ENCODE measurements at places on chromosomes 6 and 20.

- DNase-seq: no peak
These were observed 538 bp downstream of the TTLL9 start for GRCh38 chr20:31870726-31871617.

DNA sequence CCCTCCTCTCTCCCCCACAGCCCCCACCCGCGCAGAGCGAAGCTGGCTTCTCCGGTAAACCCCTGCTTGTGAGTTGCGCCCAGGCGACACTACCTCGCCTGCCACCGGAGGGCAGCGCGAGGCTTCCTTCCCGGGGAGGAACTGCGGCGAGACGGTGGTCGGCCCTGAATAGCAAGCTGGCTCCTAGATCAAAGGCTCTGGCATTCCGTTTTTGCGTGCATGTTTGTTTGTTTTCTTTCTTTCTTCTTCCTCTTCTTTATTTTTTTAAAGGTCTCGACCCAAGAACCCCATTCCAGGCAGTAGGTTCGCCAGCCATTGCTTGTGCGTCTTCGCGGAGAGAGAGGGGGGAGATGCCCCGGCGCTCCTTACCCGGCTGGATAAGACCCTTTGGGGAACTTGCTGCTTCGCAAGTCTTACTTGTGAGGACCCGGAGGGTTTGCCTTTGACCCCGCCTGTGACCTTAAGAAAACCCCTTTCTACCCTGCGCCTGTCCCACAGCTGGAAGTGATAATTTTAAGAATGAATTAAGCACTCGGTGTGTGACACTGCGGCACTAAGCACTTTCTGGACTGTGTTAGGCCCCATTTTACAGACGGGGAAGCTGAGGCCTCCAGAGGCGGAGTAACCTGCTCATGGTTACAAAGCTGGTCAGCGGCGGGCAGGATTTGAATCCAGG, 92.7 kb upstream of the SIRPA start:
- peak; percentile 86 for DNase-seq

DNA sequence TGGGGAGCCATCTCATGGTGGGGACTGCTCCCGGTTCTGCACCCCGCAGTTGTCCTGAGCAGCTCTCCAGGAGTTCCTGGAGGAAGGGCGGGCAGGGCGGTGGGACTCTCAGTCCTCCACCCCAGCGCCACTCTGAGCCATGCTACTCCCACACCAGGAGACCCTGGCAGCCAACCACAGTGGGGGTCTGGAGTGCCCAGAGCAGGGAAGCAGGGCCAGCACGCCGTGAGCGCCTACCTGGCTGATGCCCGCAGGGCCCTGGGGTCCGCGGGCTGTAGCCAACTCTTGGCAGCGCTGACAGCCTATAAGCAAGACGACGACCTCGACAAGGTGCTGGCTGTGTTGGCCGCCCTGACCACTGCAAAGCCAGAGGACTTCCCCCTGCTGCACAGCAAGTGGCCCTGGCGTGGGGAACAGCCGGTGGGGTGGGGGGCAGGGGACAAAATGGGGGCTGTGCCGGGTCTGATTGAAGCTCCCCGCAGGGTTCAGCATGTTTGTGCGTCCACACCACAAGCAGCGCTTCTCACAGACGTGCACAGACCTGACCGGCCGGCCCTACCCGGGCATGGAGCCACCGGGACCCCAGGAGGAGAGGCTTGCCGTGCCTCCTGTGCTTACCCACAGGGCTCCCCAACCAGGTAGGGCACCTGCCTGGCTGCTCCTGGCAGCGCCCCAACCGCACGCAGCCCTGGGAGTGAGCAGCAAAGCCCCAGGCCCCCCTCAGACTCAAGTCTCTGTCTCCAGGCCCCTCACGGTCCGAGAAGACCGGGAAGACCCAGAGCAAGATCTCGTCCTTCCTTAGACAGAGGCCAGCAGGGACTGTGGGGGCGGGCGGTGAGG, 1.6 kb upstream of the TNFRSF6B start:
- DNase-seq: no peak

- no peak for DNase-seq
These were observed 66.3 kb upstream of the MAP7 start for GRCh38 chr6:136616527-136616926.

DNA sequence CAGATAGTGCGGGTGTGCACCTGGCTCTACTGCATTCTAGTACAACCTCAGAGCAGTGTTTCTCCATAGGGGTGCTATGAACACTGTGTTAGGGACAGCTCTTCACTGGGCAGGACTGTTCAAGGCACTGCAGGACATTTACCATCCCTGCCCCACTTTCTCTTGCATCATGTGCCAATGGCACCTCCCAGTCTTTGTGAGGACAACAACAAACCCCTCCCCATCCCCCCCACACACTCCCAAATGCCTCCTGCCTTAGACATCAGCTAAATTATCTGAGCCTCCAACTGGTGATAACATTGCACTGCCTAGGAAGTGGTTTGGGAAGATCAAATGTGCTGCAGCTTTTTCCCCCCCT, 98.9 kb downstream of the FYN start:
- no peak for DNase-seq

GRCh38 chr20:36128463-36129159, 25.9 kb upstream of the EPB41L1 start:
- no peak for DNase-seq

DNA sequence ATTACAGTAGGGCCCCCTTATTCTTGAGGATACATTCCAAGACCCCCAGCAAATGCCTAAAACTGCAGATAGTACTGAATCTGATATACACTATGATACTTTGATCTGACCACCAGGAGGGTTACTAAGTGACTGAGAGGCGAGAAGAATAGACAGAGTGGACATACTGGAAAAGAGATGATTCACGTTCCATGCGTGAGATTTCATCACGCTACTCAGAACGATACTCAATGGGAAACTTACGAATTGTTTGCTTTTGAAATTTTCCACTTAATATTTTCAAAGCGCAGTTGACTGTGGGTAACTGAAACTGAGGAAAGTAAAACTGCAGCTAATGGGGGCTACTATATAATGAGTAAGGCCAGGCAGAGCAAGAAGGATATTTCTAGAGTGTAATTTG, 60.8 kb downstream of the STX11 start:
- DNase-seq: no peak

DNA sequence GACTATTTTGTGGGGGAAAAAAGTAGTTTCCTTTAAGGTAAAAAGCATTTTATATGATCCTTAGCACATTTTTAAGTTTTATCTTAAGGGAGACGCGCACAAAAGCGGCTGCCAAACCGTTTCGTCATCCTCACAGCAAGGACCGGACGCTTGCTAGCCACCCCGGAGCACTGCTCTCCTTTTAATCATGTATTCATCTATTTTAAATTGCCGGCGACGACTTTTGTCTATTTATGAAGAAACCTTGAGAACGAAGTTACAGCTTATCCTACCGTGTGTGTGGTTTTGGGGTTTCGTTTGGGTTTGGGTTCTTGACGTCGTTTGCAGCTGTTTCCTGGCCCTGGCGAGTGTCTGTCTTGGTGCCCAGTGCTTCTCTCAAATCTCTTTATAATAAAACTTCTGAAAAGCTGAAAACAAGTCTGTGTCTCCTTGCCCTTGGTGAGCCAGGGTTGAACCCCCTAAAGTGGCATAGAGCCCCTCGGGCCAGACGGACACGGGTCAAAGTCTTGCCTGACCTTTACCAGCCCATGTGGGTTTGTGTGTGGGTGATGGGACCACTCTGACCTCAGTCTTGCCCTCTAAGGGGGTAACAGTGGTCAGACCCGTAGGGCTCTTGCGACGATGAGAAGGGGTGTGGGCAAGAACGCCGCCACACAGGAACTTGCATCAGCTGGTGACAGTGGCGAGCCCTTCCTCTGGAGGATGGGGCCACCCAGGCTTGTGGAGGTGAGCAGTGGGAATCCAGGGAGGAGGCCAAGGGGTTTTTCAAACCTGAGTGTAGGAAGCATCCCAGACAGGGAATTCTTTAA, 117.6 kb downstream of the JPH2 start:
- DNase-seq: peak; percentile 66

- DNase-seq: no peak
These were observed 9.4 kb upstream of the COMMD7 start for GRCh38 chr20:32752458-32753250.

GRCh38 chr20:52768694-52769093, 203.5 kb upstream of the TSHZ2 start:
- no peak for DNase-seq

DNA sequence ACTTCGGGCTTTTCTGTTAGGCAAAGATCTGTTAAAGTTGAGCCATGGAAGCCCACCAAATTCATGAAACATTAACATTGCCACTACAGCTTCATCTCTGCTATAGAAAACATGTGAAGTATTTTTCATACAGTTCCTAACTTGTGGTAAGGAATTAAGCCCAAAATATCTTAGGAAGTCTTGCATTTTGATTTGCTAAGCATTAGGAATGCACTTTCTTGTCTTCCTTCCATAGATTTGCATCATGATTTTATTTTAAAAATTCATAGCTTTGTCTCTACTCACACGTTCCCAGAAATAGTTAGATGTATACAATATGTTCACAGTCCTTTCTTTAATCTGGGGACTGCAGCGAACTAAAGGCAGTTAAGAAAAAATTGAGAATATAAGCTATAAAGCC, 325.6 kb downstream of the CENPW start:
- no peak for DNase-seq

- peak; percentile 76 for DNase-seq
These were observed 258.7 kb downstream of the LRFN2 start for GRCh38 chr6:40328386-40328985.

- no peak for DNase-seq
These were observed 265.9 kb upstream of the FERMT1 start for GRCh38 chr20:6388671-6389197.

DNA sequence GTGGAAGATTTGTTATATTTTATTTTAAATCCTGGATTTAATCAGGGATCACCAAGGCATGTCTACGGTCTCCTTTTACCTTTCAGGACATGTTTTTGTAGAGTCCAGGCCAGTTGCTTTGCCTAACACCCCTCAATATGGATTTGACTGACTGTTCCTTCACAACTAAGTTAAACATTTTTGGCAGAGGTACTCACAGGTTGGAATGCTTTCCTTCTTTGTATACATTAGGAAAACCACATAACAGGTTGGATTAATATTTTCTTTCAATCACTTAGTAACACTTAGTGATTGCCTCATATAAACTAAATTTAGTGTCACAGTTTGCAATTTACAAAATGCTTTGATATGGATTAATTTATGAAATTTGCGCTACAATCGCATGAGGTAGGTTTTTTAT, 64.5 kb downstream of the IPCEF1 start:
- DNase-seq: no peak

GRCh38 chr20:54340206-54340605, 132.3 kb downstream of the PFDN4 start:
- no peak for DNase-seq

DNA sequence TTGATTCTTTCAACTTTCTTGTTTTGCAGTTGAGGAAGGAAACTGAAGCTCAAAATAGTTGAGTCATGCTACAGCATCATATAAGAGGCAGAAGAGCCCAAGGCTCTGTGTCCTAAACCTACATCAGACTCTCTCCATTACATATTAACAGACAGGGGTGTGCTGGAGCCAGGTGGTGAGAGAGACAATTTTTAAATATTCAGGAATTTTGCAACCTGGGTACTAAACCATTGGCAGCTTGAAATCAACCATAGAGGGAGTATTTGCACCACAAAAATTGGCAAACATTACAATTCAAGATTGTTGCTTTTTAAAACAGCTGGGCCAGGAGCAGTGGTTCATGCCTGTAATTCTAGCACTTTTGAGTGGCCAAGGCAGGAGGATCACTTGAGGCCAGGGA, 65.8 kb upstream of the SOX4 start:
- no peak for DNase-seq

GRCh38 chr20:60053125-60053817, 95.0 kb downstream of the CDH26 start:
- no peak for DNase-seq

DNA sequence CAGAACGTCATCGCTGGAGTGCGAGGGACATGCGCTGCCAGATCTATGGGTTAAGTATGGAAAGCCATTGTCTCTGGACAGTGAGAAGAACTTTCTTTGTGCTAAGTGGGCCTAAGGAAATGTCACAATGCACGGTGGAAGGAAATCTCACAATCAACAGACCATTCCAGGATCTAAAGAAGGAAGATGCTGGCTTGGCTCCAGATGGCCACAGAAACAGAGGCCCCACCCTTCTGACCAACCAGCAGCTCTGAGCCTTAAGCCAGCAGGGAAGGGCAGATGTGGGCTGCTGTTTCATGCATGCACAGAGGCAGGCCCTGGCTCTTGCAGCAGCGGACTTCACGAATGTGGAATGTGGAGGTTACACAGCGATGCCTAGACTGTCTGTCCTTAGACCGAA, 156.3 kb downstream of the SOBP start:
- peak; percentile 69 for DNase-seq

DNA sequence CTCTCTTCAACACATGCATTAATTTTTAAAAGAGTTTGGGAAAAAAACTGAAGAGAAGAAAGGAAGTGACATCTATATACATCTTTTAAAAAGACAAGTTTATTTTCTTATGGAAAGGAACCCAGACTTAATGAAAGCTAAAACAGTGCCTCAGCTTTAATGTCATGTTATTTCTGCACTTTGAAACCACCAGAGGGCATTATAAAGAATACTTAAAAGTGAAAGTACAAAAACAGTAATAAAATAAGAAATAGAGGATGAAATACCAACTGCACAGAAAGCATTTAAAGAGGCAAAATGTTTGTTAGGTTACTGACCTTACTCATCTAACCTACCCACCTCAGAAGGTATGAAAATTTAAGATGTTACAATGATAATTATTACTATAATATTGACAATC, 98.8 kb downstream of the HUS1B start:
- no peak for DNase-seq

DNA sequence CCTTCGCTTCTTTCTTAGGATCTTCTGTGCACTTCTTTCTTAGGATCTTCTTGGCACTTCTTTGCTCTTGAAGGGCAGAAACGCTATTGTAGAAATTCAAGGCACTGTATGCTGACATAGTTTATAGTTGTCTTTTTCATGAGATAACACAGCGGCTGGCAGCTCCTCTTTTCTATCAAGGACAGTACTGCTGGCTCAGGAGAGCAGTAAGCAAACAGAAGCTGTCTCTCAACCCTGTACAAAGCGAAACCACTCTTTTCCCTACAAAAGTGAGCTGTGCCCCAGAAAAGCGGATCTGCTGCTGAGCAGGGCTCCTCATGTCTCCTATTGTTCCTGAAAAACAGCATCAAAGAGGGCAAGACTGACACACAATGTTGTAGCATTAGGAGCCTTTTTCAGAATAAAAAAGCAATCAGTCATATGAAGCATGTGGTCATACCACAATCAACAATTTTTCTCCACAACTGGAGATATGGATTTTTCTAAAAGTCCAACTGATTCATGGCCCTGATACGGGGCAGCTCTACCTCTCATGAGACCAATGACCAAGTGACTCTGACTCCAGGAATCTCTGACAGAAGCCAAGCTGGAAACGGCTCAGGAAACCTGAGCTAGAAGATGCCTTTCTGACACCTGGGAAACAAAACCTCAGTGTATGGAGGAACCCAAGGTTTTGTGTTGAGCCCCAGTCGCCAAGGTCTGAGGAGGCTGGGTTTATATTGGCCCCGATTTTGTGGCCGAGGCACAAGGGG, 255.9 kb downstream of the ESR1 start:
- DNase-seq: no peak

- peak; percentile 89 for DNase-seq
These were observed 1.1 kb downstream of the SOX4 start for GRCh38 chr6:21594416-21595281.

All from upper lobe of right lung (tissue), 1 donor.